ENCODE measurements at places on chromosomes 13 and 19.
A peak's percentile ranks its signal among the peaks of the same experiment; 100 is the strongest.

GRCh38 chr13:66895780-66896179, 334.4 kb downstream of the PCDH9 start:
- DNase-seq: no peak

DNA sequence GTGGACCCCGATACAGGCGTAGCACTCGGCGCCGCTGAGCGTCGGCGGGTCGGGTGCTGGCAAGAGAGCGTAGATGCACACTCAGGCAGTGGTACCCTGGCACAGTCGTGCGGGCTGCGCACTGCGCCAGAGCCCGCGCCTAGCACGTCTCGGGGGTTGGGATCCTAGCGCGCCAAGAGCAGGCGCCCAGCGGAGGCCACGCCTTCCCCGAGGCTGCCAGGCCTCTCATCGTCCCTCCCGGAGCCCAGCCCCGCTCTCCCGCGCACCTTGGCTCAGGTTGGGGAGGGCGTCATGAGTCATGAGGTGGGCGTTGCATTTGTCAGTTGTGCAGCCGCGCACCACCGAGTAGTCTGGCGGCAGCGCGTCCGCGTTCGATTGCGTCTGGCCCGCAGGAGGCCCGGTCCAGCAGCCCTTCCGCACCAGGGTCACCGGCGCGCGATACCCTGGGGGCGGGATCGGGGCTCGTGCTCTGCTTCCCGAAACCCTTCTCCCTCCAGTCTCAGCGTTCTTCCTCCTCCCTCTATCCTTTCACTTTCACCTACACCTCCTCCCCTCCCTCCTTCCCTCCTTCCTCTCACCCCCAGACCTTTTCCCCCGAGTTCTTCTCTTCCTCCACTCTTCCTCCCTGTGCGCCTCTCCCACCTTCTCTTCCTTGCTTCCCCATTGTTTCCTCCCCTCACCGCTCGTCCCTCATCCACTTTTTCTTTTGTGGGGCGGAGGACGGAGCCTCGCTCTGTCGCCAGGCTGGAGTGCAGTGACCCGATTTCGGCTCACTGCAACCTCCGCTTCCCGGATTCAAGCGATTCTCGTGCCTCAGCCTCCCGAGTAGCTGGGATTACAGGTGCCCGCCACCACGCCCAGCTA, 3.5 kb downstream of the LYPD5 start:
- DNase-seq: no peak

DNA sequence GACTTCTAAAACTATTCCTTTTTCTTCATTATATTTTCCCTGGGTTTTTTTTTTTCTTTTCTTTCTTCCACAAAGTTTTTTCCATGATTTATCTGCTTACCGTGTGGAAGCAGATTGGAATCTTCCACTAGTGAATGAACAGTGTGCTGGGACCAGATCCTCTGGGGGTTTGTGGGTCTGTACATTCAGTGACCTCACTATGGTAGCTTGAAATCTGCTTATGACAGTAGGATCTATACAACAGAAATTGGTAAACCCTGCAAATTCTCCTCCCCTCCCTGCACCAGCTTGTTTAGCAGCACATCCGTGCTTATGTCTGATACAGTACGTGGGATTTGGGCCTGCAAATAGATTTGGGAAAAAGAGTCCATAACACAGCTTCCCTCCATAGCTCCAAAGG, 26.0 kb upstream of the MAB21L1 start:
- no peak for DNase-seq

- DNase-seq: no peak
Measured at GRCh38 chr13:112776971-112777370, 87.1 kb downstream of the ATP11A start.

DNA sequence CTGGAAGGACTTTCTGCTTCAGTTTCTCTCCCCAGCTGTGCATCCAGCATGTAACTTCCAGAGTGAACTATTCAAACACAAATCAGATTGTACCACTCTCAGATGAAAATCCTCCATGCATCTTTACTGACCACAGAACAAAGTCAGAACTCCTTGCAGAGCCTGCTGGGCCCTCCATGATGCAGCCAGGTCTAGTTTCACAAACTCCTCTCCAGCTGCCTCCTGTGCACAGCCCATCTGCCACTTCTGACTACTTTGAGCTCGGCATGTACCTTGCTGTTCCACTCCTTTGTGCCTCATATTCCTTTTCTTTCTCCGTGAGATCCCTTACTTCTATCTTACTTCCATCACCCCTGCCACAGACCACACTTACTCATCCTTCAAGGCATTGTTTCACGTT, 31.4 kb downstream of the NALCN start:
- DNase-seq: no peak

GRCh38 chr13:41150058-41150457, 17.5 kb upstream of the KBTBD6 start:
- DNase-seq: no peak

GRCh38 chr19:42245231-42245630, 2.8 kb upstream of the GSK3A start:
- DNase-seq: no peak

DNA sequence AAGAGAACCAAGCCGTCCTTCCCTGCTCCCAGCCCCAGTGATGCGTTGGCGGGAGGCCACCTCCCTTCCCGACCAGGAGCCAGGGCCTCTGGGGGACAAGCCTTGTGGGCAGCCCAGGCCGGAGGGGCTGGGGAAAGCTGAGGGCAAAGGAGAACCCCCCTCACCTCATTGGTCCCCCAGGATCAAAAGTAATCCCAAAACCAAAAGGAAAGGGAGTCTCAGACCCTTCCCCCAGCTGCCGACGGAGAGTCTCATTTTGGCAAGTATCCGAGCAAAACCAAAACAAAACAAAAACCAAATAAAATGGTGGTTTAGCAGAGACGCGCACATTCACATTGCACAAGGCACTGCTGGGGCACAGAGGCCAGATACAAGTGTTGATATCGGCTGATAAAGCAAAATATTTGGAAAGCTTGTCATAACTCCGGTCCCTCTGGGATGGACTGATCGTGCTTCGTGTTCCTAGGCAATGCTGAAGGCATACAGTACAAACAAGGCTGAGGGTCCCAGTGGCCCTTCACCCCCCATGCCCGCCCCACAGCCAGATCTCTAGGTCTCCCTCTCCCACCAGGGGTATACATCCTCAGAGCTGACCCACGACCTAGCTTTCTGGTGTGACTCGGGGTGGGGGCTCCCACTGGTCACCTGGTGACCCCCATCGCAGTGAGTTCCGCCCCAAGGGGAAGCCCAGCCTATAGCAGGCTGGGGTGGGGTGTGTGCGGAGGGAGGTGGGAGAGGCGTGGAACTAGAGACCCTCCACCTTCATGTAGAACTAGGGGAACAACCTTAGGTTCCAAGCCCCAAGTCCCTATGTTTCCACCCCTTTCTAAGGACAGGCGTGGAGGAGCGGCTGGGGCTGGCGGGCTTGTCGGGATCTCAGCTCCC, 2.1 kb downstream of the CEBPA start:
- no peak for DNase-seq

- peak; percentile 55 for DNase-seq
Measured at GRCh38 chr13:23609414-23609760, 39.2 kb downstream of the TNFRSF19 start.

DNA sequence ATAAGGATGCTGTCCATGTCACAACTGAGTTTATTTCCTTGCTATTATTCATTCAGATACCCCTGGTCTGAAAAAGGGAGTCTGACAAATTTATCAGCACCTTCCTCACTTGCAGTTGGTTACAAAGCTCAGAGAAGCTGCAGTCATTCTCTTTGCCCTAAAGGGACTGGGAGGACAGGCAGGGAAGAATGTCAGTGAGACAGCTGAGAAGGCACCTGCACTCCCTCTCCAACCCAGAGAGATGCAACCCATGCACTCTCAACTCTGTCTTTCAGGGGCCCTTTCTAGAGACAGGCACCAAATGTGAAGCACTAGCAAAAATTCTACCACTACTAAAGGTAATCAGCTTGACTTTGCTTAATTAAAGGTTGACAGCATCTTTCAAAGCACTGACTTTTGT, 83.3 kb downstream of the CRYL1 start:
- no peak for DNase-seq

- no peak for DNase-seq
Measured at GRCh38 chr19:7970716-7971448, 27.4 kb upstream of the TIMM44 start.

- no peak for DNase-seq
Measured at GRCh38 chr13:110044551-110045111, 258.2 kb upstream of the IRS2 start.

- DNase-seq: no peak
Measured at GRCh38 chr19:6806488-6806887, 34.0 kb downstream of the VAV1 start.

DNA sequence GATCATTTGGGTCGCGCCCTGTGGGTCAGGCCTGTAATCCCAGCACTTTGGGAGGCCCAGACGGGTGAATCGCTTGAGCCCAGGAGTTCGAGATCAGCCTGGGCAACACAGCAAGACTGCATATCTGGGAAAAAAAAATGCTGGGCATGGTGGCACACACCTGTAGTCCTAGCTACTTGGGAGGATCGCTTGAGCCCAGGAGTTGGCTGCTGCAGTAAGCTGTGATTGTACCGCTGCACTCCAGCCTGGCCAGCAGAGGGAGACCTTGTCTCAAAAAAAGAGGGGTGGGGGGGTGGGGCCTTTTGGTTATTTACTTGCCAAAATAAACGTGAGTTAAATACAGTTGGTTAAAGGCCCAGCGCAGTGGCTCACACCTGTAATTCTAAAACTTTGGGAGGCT, 9.8 kb upstream of the ZNF544 start:
- DNase-seq: peak; percentile 18

DNA sequence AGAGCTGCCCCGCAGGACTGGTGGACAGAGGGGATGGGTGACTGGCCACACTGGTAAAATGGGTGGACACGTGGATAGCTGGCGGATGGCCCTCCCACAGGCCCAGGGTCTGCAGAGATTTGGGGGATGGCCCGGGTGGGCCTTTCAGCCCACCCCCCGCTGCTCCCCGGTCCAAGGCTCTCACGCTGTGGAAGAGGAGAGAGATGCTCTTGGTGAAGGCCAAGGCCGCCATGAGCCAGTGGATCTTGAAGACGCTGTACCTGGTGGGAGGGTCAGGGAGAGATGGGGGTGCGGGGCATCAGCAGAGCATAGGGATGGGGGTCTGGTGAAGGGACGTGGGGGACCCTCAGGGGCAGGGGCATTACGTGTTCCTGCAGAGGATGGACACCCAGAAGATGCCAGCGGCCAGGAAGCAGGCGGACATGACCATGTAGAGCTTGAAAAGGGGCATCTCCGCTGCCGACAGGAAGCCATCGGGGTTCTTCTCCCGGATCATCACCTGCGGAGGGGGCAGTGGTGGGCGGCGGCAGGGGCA, 4.5 kb downstream of the GPR108 start:
- no peak for DNase-seq

- DNase-seq: no peak
Measured at GRCh38 chr19:45350477-45351058, 10.0 kb downstream of the KLC3 start.

GRCh38 chr19:18399008-18399407, 1.6 kb upstream of the LRRC25 start:
- DNase-seq: no peak

GRCh38 chr19:39906283-39906682, 28.2 kb downstream of the FCGBP start:
- DNase-seq: no peak

DNA sequence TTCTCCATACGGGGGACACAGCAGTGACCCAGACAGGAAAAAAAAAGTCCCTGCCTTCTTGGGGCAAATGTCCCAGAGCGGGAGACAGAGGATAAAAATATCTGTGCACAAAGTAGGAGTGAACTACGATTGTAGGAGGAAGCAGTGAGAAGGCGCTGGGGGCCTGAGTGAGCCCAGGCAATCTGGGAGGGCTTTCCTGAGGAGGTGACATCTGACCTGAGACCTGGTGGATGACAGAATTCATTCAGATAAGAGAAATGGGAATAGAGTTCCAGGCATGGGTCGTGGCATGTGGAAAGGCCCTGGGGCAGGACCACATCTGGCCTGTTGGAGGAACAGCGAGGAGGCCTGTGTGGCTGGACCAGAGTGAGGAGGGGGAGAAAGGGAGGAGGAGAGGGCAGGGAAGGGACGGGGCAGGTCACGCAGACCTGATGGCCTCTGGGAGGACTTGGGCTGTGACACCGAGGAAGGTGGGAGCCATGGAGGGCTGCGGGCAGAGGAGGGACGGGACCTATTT, 50.2 kb upstream of the NFIC start:
- no peak for DNase-seq

DNA sequence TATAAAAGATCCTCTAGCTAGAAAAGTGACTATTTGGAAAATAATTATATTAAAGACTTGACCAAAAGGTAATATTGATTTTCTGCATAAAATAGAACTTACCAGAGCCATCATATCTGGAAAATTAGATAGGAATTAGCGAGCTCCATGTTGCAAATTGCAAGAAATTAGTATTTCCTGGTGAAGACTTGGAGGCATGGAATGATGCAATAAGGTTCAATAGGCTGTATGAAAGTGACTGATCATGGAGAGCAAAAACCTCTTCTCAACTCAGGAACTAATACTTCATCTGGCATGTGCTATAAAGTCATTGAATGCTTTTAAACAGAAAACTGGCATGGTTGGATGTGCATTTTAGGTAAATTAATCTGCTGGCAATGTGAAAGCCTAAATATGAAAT, 66.3 kb upstream of the UFM1 start:
- DNase-seq: no peak

- no peak for DNase-seq
Measured at GRCh38 chr19:46449228-46449627, 20.5 kb upstream of the PNMA8C start.

- no peak for DNase-seq
Measured at GRCh38 chr19:35083691-35084508, 31.7 kb upstream of the FXYD3 start.

DNA sequence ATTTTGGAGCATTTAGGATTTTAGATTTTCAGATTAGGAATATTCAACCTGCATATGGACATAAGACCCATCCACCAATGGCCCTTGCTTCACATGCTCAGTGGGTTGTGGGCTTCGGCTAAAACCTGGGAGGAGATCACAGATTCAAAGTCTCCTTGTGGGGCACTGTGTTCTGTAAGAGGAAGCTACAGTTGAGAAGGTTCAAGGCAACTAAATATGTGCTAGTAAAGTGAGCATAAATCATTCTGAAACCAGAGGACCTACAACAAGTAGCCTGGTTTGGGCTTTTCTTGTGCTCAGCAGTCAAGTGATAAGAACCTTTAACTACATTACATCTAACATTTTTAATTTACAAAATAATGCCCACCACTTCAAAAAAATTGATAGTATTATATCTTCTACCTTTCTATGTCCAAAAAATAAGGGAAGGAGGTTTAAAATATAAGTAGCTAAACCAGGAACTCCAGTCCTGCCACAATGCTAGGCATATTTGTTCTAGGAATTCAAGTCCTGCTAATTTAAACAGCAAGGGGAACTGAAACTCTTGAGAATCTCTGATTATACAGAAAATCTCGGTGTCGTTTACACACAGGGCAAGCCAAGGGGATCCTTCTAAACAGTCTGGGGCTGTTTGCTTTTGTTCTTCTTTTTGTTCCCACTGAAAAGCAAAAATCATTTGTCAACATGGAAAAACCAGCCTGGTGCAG, 36.6 kb downstream of the FOXO1 start:
- no peak for DNase-seq

- DNase-seq: no peak
Measured at GRCh38 chr13:50882816-50883435, 26.7 kb upstream of the RNASEH2B start.
